Fibroblast of mammary gland (primary cell): ENCODE measurements at places on chromosomes 11 and 22.
A peak's percentile ranks its signal among the peaks of the same experiment; 100 is the strongest.

DNA sequence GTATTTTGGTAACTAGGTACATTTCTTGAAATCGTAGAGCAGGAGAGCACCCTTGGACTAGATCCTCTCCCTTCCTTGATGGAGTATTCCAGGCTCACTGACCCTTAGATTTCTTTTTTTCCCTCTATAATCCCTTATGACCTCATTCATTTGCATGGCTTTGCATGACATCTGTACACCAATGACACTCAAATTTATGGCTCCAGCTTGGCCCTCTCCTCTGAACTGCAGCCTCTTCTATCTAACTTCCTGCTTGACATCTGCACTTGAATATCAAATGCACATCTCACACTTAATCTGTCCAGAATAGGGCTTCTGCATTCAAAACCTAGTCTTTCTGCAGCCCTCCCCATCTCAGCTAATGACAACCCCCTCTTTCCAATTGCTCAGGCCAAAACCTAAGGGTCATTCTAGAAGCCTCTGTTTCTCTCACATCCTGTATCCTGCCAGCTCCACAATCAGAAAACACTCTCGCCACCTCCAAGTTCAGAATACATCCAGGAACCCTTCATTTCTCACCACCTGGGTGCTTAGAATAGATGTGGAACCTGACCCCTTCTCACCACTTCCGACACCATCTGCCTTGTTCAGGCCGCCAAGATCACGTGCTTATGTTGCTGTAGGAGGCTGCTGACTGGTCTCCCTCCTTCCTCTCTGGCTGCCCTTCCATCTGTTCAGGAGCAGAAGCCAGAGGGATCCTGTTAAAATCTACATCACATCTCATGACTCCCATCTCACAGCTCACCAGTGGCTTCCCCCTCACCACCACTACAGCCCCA, 138.9 kb upstream of the MTNR1B start:
- DNase-seq: no peak

DNA sequence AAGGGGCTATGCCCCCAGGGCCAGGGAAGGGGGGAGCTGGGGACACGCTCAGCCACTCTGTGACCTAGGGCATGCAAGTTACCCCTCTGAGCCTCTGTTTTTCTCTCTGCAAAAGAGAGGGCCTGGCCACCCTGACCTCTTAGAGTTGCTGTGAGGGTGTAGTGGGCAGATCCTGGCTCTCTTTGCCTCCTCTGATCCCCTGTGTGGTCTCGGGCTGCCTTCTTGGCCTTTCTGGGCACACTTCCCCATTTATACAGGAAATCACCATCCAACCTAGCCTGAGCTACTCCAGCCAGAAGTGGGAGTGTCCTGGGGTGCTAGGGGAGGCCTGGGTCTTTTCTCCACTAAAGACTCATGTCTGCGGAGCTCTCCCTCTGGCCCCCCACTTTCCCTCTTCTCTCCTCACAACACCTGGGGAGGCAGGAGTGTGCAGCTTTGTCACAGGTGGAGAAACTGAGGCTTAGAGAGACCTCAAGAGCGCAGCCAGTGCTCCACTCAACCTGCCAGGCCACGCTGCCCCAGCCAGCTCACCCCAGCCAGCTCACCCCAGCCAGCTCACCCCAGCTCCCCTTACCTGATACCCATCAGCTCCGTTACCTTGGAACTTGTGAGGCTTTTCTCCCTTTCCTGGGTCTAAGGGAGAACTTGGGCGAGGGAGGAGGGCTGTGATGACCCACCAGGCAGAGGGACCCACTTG, 1.4 kb downstream of the AIFM3 start:
- no peak for DNase-seq

- no peak for DNase-seq
These were observed 738.6 kb downstream of the BRD1 start for GRCh38 chr22:49088801-49089791.

GRCh38 chr11:102476812-102477211, 24.2 kb upstream of the TMEM123 start:
- DNase-seq: no peak

DNA sequence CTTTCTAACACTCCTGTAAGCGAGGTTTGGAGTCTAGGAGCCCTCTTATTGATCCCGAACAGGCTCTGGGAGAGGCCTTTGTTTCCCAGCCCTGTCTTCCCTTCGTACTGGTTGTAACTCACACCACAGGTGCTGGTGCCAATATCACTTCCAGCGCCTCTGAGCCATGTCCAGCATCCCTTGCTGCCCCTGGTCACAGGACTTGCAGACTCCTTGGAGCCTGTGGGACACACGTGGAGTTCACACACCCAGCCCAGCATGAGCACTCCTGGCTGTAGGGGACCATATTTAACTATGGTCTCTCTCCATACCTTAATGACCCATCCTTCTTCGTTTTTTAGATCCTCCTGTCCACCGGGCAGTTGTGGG, 2.2 kb downstream of the ZBTB16 start:
- peak; percentile 43 for DNase-seq

GRCh38 chr11:90148900-90149299, 14.4 kb downstream of the NAALAD2 start:
- DNase-seq: no peak
